GM12891 (cell line): ENCODE measurements at places on chromosomes 13 and 19.

GRCh38 chr19:33373453-33374235 is at the start of gene CEBPG:
Gene CEBPG (plus strand): TSS chr19:33373709. CDS start chr19:33379240, 5,531 bp downstream.
- peak; percentile 95 for DNase-seq

GRCh38 chr19:56538761-56539263 is at the start of gene ZFP28:
Gene ZFP28 (plus strand): TSS chr19:56538948. CDS start chr19:56539019, 71 bp downstream.
- peak; percentile 32 for DNase-seq

GRCh38 chr19:50418176-50419021 is at the start of gene SPIB:
Gene SPIB (plus strand): TSS chr19:50418938. CDS start chr19:50418963, 25 bp downstream.
- no peak for DNase-seq

DNA sequence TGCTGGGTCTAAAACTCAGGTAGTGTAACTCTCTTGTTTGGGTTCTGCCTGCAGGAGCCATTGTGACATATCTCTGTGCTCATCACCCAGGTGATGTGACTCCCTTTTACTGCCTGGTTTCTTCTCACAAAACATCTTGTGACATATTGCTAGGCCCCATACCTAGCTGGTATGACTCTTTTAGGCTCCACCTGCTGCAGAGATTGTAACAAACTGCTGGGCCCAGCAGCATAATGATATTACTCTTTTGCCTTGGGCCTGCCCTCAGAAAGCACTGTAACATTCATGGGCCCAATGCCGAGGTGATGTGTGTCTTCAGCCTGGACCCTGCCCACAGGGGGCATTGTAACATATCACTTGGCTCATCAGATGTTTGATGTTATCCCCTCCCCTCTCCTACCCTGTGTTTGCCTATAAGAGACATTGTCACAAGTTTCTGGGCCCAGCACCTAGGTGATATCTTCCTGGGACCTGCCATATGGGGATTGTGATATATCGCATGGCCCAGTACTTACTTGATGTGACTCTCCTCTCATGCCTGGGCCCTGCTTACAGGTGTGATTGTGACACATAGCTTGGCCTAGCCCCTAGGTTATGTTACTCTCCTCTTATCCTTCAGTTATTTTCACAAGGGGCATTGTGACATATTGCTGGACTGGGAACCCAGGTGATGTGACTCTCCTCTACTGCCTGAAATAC is 18.0 kb upstream of the ZNF681 start:
- DNase-seq: no peak

DNA sequence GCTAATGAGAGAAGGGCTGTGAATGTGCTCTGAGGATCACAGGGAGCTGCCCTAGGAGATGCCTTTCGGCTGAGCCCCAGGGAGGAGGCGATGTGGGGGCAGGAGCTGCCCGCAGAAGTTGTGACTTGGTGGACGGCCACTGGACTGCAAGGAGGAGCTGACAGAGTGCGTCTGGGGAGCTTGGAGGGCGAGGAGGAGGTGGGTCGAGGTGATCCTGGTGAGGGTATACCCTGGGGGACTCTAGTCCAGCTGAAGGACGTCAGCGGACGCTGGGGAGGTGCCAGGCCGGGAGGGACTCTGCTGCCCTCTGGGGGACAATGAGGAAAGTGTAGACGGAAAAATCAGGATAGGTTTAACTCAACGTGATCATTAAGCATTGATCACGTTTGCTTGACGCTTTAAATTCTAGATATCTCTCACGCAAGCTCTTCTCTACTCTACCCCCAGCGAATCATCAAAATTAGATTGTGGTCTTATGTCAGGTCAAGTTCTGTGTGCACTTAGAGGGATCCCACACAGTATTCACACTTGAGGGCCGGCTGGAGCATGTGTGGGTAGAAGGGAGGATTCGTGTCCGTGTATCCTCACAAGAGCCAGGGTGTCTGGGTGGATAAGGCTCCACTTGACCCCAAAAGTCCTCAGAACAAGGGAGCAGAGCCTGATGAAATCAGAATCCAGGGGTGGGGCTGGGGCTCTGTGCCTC is 3.3 kb upstream of the CEACAM7 start:
- DNase-seq: no peak

- no peak for DNase-seq
These were observed 328.2 kb downstream of the HS6ST3 start for GRCh38 chr13:96417939-96418685.

DNA sequence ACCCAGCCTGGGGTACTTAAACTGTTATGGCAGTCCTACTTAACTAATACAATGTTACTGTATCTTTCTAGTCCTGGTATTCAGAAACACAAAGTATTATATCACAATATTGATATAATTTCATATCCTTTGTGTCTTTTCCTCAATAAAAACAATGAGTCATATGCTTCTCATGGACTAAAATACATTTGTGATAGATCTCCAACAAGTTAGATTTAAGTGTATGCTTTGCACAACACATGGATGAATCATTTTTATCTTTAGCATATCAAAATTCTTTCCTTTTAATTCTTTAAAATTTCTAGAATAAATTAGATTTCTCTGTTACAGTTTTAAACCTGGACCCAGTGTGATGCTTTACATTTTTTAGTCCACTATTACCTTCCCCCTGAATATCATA is 1357.8 kb upstream of the ATXN8OS start:
- no peak for DNase-seq

GRCh38 chr19:13670846-13671245 is 93.5 kb upstream of the MRI1 start:
- DNase-seq: no peak

DNA sequence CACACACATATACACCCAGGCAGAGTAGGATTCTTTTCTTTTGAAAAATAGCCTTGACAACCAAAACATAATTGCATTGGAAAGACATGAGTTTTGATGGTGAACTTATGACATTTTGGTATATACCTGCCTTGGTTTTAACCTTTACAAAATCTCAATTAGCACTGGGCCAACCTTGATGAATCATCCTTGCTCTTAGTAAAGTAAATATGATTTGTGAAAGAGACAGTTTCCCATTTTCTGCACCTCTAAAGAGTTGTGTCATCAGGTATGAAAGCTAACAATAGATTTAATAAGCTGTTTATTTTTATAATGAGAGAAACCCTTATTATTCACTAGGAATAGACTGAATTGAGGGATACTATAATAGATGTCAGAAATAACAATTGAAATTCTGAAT is 15.7 kb upstream of the ENOX1 start:
- DNase-seq: no peak

GRCh38 chr19:3725640-3726310 is 17.6 kb downstream of the TJP3 start:
- no peak for DNase-seq

- no peak for DNase-seq
These were observed 51.5 kb downstream of the RASA3 start for GRCh38 chr13:114080739-114081561.
